ELR (cell line): ENCODE measurements at places on chromosomes 7 and 10.

GRCh38 chr7:41037691-41038090 lies 665.2 kb downstream of the INHBA start:
- DNase-seq = no peak

DNA sequence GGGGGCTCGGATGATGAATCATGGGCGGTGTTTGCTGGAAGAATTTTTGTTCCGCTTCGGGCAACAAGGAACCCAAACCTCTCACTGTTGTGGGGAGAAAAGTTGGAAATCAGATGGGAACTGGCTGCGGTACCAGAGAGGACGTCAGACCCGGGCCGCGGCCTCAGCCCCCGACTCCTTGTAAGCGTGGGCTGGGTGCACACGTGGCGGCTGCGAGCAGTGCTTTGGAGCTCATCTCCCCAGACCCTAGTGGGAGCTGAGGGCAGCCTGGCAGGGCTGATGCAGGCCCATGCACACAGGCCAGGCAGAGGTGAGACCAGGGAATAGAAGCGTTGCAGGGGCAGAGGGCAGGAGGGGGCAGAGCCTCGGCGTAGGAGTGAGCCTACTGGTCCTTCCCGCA lies 136.5 kb downstream of the FAM53B start:
- no peak for DNase-seq

DNA sequence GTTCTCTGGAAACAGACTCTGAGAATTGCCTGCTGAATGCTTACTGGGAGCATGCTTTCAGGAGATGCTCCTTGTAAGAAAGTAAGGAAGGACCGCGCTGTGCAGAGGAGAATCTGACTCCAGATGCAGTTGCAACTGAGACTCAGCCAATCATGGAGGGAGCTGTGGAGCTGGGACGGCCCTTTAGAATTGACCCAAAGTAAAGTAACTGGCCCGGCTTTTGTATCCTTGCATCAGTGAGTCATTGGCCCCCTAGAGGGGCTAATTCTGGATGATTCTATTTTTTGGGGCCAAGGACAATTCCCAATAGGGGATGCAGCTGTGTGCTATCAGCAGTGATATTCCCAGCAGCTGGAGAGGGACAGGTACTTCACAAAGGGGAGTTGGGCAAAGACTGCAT lies 170.4 kb downstream of the PTEN start:
- no peak for DNase-seq

- DNase-seq = no peak
Measured at GRCh38 chr10:126639084-126639483, 31.4 kb downstream of the C10orf90 start.

GRCh38 chr7:69430384-69431021 lies 167.8 kb upstream of the AUTS2 start:
- no peak for DNase-seq

GRCh38 chr10:9311702-9312499 lies 1257.4 kb downstream of the GATA3 start:
- no peak for DNase-seq

- no peak for DNase-seq
Measured at GRCh38 chr7:144050093-144050492, 1.3 kb downstream of the OR2A5 start.

DNA sequence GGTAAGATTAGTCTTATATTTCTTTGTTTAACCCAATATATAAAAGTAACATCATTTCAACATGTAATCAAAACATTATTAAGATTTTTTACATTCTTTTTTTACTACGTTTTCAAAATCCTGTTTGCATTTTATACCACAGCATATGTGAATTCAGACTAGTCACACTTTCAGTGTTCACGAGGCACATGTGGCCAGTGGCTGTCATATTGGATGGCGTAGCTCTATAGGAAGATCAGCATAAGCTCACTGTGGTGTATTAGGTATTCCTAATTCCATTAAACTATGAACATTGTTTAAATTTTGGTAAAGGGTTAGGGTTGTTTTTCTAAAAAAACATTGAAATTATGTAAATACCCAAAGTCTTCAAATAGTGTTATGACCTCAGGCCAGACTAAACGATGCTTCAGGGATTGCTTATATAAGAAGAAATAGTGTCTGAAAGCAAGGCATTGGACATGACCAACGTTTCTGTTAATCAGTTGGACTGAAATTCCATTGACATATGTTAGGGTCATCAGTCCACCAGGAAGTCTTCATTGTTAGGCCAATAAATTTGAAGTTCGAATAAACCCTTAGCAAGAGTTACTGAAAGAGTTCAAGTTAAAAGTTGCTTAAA lies 97.0 kb downstream of the BICC1 start:
- no peak for DNase-seq

DNA sequence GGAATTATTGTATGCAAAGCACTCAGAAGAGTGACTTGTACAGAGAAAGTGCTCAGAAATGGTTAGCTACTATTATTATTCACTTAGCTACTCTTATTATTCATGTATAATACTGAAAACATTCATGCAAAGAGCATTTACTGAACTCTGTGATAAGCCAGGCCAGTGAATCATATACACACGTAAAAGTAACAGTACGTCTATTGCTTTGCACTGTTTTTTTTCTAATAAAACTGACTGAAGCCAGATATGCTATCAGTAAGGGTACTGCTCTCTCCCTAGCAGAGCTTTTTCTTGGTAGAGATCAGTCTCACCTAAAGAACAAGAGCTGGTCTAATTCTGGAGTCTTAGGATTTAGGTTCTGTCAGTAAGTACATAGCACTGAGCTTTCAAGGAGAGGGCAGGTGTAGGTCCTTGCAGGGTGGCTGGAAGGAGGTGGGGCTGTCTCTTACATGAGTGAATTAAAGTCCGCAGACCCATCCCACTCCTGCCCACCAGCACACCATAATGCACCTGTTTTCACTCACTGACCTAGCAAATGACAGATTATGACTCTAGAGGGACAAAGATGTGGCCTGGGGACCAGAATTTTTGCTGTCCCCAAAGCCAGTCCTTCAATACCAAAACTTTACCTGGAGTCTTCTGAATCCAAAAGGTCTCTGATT lies 145.9 kb downstream of the ARID5B start:
- peak; percentile 68 for DNase-seq

GRCh38 chr7:518630-519483 lies 789 bp downstream of the PDGFA start:
- peak; percentile 76 for DNase-seq

- DNase-seq = no peak
Measured at GRCh38 chr7:157488281-157488680, 151.5 kb downstream of the DNAJB6 start.

DNA sequence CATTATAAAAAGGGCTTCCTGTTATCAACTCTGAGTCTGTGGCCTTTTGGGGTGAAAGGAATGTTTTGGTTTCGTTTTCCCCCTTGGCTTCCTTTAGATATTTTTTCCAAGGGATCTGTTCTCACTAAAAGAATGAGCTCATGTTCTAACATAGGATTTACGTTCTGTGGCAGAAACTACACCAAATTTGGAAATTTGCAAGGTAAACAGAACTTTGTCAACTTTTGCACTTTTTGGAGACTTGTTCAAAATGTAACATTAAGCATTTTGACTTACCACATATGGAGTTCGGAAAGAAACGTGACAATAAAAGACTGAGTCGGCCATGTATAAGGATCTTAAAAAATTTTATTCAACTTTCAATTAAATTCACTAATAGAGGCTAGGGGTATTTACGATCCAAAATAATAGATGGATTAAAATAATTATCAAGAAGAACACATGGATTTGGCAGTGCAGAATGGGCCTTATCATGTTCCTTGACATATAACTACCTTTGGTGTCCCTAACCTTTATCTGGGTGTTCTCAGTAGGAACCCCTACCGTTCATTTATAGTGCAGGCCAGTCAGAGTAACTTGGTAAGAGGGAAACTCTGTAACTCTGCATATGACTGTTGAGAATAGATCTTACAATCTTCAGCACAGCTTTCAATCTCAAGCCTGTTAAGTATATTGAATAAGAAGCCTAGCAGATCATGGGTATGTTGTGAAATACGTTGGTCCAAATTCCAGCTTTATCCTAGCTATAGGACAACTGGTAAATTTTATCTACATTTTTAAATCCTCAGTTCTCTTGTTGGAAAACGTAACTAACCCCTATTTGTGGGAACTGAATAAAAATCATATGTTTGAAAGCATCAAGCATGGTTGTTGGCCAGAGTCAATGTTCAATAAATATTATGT lies 11.8 kb downstream of the CPED1 start:
- peak; percentile 50 for DNase-seq

GRCh38 chr10:21929070-21929469 lies 74.5 kb downstream of the DNAJC1 start:
- no peak for DNase-seq

DNA sequence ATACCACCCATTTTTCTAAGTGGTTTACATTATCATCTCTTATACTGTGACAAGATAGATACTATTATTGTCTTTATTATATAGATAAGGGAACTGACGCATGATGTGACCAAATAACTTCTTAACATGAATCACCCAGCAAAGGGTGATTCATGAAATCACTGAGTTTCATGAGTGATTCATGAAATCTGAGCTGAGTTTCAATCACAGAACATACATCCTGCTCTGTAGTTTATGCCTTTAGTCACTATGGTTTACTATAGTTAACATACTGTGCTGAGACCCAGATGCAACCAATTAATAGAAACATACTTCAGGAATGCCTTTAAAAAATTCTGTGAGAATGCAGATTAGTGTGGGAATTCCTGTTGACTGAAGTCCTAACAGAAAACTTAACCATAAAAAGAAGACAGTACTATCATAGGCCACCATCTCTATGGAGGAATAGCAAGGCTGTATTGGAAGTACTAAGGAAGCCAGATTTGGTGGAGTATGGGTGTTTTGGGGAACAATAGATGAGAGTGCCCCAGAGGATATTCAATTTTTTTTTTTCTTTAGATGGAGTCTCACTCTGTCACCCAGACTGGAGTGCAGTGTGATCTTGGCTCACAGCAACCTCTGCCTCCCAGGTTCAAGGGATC lies 43.1 kb upstream of the SEMA3A start:
- peak; percentile 96 for DNase-seq

DNA sequence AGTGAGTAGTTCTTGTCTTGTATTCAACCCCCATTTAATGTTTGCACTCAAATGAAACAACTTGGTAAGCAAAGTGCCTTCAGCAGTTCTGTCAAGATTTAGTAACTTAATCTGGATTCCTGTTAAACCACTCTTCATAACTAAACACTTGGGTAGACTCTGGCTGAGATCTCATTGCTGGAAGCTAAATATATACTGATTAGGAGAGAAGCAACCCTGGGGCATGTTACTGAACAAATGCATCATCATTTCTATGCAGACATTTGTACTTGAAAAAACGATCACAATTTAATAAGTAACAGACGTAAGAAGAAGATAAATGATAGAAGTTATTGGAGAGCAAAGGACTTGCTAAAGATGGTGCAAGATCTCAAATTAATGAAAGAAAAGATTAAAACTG lies 308.4 kb upstream of the POM121L12 start:
- no peak for DNase-seq

DNA sequence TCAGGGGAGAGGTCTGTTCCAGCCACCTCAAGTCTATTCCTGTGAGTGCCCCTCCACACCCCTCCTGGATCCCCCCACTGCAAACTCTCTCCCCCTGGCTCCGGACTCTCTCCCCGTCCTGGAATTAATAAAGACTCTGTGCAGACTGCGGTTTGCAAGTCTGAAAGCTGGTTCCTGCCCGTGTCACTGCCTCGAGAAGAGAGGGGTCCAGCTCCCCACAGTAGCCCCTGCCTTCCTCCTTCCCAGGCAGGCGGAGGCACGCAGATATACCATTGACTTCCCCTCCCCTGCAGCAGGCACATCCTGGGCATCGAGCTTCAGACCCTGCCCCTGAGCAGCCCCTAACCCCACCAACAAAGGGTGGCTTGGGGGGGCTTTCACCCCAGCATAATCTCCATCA lies 2.2 kb upstream of the ELN start:
- DNase-seq = no peak

DNA sequence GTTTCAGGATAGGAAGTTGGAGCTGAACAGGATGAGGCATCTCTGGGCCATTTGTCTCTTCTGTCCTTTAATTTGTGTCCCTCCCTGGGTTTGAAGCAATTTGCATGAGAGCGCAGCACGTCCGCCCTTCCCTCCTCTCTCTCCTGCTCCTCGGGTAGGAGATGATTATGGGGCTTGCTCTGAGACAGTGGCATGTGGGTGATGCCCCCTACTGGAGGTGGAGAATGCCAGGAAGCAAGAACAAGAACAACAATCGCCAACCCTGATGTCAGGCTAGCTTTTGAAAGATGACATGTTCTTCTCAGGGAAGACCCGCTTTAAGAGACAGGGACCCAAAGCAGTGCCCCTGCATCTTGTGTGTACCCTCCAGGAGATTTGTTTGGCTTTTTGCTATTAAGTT lies 63.9 kb upstream of the LOXL4 start:
- peak; percentile 19 for DNase-seq

DNA sequence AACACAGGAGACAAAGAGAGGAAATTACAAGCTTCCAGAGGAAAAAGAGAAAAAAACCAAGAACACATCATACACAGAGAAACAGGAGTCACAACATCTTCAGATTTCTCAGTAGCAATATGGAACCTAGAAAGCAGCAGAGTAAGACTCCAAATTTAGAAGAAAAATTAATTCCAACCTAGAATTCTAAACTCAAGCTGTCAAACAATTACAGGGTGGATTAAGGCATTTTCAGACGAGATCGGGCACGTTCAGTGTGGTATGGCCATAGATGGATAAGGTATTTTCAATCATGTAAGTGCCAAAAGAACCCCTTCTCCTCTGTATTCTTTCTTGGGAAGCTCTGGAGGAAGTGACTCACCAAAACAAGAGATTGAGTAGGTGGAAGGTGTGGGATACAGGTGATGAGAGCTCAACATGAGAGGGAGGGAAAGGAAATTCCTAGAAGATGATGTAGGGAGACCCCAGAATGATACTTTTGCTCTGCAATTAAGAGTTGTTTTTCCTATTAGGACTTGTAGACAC lies 51.6 kb downstream of the FAM204A start:
- DNase-seq = no peak

- DNase-seq = peak; percentile 5
Measured at GRCh38 chr7:18153183-18153748, 125.6 kb upstream of the PRPS1L1 start.

DNA sequence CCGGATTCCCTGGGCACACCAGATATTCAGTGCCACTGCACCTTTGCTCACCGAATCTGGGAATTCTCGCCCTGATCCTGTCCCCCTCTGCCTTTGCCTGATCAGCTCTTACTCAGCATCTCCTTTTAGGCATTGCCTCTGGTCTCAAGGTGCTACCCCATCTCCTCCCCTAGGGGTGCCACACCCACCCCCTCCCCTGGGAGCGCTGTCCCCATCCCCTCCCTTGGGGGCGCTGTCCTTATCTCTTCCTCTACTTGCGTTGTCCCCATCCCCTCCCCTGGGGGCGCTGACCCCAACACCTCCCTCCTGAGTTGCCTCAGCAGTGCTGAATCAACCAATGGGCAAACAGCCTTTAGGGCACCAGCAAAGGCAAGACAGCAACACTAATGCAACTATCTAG lies 686.9 kb upstream of the FOXK1 start:
- DNase-seq = no peak

- no peak for DNase-seq
Measured at GRCh38 chr7:120395526-120396019, 122.6 kb downstream of the KCND2 start.
